Activated CD4-positive, CD25-positive, alpha-beta regulatory T cell treated with anti-CD3 and anti-CD28 coated beads, Interleukin-2, amount 50 U/mL, for 16 hours (primary cell): ENCODE measurements at places on chromosomes 2 and 18.

- DNase-seq = no peak
These were observed 162.6 kb upstream of the SIX3 start for GRCh38 chr2:44778671-44779476.

DNA sequence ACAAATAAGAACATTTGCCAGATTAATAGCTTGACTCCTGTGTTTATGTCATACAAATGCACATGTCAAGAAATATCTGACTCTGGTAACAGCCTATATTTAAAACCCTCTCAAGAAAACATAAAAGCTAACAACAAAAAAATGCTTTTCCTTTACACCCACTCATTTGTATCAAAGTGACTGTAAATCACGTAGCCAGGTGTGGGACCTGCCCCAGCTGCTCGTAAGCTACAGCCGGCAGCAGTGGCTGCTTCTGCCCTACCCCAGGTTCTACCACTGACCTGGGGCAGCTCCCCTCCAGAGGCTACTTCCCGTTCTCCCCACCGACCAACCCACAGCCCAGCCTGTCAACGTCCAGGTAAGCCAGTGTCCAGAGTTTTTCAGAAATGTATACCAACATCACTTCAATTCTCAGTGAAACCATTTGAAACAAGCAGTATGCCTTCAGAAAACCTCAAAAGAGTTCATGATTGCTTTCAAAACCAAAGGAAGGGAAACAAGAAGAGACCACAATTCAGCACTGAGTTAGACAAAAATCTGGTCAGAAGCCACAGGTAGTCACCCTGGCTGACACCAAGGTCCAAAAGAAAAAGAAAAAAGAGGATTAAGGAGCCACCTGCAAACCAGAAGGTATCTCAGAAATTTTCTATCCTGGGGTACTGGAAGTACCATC is 40.4 kb downstream of the KIDINS220 start:
- DNase-seq = no peak

GRCh38 chr2:57862153-57862552 is 184.5 kb upstream of the VRK2 start:
- DNase-seq = no peak

- DNase-seq = no peak
These were observed 48.0 kb downstream of the TEX44 start for GRCh38 chr2:231640641-231641111.

GRCh38 chr2:107542314-107542740 is 284.4 kb upstream of the RGPD4 start:
- DNase-seq = no peak

GRCh38 chr2:71379086-71379485 is 47.5 kb downstream of the ZNF638 start:
- DNase-seq = no peak

GRCh38 chr2:172606285-172606684 is 50.4 kb downstream of the PDK1 start:
- no peak for DNase-seq

GRCh38 chr18:13335903-13336302 is 117.3 kb downstream of the LDLRAD4 start:
- DNase-seq = no peak

GRCh38 chr18:47118981-47119380 is 31.3 kb downstream of the HDHD2 start:
- no peak for DNase-seq

GRCh38 chr2:143192716-143193115 is 63.5 kb downstream of the ARHGAP15 start:
- no peak for DNase-seq

DNA sequence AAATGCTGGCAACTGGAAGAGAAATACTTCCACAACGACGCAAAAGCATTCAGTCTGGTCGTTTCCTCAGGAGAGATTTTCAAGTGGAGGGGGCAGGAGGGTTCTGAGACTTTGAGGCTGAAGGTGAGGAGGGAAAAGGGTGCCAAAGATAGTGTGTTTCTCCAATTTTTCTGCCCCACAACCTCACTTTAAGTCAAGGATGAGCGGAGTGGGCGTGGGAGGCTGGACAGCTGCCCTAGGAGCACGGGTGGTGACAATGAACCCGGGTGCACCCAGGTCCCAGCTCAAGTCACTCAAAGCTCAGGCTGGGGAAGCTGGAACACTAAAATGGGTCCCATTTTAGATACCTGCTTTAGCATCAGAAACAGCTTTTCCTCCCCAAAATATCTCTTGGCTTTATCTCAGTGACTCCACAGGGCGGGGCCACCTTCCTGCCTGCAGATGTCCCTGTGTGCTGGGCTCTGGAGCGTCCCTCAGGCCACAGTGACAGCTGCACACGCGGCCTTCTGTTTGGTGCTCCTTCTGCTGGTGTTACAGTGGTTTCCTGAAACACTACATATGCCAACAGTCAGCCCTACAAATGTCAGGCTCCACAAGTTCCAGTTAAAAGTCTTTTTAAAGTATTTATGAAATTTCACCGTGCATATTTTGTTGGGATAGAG is 1.4 kb upstream of the MBP start:
- DNase-seq = no peak

DNA sequence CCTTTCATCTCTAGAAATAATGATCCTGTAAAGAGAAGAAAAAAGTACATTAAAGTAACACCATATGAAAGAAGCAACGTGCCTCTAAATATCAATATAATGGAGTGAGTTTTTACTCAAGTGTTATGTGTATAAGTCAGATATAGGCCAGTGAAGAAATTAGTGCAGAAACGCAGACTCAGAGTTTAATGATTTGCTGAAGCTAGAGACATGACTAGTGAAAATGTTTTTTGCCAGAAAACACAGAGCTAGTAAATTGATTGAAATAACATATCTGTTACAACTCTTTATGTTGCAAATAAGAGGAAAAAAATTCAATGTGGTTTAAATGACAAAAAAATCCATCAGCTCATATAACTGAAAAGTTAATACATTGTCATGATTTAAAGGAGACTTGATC is 217.2 kb upstream of the NXPH2 start:
- no peak for DNase-seq

GRCh38 chr2:169818241-169818640 is 6.5 kb downstream of the METTL5 start:
- no peak for DNase-seq

GRCh38 chr2:69943843-69944525 is 17.4 kb downstream of the ASPRV1 start:
- DNase-seq = no peak

- no peak for DNase-seq
These were observed 140.2 kb downstream of the DDX1 start for GRCh38 chr2:15731889-15732271.

DNA sequence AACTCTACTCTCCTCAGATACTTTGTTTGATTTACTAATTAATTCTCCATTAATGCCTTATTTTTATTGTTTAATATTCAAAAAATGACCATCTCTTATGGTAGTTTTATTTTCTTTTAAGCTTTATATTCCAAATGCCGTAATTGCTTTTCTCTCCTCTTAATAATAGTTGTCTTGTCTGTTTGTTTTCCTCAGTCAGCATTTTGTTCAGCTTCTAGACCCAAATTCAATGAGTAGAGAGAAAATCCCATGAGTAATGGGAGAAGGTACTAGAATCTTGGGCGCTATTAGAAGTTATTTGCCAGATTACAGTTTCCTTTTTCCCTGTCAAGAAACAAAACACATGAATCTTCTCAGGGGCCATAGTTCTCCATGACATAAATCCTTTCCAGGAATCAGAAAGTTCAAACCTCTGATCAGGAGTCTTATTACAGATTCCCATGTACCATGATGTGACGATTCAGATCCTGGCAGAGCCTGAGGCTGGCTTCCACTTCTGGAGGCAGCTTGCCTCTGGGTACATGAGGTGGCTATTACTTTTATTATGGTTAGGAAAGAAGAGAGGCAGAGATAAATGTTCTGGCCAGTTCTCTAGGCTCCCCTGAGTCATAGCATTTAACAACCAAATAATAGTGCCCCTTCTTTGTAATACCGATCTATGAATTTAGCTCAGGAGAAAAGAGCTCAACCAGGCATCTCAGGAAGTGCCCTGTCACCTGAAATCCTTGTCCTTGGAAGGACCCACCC is 485.1 kb upstream of the SETBP1 start:
- DNase-seq = no peak

DNA sequence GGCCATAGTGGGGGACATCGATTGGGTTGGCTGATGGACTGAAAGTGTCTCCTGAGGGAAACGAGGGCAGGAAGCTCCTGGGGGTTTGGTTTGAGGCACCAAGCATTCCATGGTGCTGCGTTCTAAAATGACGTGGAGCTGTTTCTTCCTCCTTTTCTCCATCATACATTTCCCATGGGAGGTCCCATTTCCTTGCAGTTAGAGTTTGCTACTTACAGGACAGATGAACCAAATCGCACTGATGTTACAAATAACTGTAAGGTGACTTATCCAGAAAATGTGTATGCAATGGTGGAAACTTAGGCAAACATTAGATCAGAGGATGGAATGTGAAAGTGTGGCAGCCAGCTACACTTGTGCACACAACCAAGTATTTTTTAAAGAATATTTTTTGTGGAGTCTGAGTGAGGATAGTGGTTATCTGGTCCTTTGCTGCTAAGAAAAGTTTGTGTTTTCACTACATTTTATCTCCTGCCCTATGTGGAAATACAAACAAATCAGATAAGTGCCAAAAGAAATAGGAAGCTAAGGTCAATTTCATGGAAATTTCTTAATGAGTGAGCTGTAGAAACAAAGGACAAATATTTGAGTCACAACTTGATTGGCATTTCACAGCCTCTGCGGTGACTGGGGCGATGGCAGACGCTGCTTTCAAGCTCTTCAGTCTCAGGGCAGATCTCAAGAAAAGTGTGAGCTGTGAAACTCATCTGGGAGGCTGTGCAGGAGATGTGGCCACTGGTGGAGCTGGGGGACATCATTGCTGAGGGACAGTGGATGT is 256.2 kb downstream of the TSN start:
- no peak for DNase-seq

DNA sequence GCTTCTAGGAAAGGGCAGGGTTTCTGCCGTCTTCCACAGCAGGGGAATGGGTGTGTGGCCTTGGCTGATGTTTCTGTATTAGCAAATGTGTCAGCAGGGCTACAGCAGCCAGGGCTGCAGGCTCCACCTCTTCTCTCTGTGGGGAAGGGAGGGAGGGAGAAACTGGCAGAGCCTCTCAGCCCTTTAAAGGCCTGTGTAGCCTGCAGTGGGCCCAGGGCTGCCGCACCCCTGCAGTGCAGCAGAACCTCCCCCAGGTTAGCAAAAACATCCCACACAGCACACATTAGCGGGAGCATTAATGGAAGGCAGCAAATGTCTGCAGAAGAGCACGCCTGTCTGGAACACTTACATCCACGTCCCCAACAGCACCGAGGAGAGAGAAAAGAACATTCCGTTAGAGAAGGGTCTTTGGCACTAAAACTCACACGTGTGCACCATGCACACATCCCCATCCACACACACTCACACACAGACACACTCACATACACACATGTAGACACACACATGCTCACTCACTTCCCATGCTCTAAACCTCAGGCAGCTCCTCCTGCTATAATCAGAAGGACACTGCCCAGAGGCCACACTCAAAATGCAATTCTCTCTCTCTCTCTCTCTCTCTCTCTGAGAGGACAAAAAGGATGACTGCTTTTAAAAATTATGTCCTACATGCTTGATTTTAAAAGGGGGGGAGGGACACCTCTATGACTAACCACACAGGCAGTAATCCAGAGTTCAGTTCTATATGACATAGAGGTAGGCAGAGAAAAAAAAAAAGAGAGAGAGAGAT is 24.1 kb downstream of the MRPL35 start:
- DNase-seq = no peak

DNA sequence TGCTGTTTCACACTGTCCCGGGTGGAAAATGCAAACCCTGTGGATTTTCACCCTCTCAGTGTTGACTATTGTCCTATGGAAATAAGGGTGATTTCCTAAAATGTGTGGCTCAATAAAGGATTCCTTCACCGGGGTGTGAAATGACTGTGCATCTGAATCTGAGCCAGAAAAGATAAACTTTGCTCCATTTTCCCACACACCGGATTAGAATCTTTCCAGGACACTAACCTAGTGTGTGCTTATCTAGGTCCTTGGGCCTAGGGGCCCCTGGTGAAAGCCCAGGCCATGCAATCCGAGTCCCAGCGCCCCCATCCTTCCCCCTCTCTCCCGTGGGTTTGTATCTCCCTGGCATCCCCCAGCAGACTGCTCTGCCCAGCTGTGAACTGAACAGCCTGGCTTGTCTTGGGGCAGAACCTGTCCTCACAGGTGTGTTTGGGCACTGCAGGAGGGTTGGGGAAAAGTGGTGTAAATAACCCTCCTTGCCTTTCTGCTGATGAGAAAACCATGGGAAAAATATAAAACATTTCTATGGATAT is 17.3 kb downstream of the KLHL29 start:
- no peak for DNase-seq

DNA sequence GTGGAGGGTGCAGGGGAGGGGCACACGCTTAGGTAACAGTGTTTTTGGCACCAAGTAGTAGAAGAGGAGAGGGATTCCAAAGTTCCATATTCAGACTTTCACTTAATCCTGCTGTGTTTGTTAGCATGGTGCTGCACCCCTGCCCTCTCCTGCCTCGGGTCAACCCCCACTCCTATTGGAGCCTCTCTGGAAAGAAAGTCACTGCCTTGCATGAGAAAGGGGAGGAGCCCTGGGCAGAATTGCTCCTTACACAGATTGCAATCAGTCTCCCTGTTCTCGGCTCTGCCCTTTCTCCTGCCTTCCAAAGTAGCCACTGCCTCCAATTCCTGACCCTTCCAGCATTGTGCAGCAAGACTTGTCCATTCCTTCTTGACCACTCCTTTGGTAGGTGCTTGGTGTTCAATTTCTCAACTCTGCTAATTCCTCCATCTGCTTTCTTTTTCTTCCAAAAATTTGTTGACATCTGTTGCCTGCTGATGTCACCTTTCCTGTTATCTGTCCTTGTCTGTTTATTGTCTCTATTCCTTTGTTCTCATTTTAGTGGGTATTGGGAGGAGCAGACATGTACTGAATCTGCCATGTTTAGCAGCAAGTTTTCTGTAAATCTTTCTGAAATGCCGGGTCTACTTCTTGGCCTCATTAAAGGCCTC is 225.4 kb downstream of the LOXHD1 start:
- no peak for DNase-seq

- DNase-seq = no peak
These were observed 19.6 kb downstream of the MTERF4 start for GRCh38 chr2:241082341-241083090.

DNA sequence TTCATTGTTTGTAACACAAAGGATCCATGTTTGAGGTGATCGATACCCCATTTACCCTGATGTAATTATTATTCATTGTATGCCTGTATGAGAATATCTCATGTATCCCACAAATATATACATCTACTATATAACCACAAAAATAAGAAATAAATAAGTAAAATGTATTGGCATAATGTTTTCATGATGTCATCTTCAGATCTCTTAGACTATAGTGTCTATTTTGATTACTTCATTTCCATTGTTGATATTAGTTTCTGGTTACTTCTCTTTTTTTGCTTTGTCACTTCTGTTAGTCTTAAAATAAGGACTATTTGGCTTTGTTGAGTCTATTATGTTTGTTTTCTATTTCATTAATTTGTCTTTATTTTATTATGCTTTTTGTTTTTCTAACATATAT is 109.7 kb downstream of the SLC39A10 start:
- no peak for DNase-seq

GRCh38 chr2:9779596-9780264 is 63.5 kb upstream of the TAF1B start:
- DNase-seq = no peak

GRCh38 chr2:33177627-33178026 is 230.9 kb downstream of the LTBP1 start:
- DNase-seq = no peak
